Activated naive CD8-positive, alpha-beta T cell treated with anti-CD3 and anti-CD28 coated beads for 36 hours (primary cell): ENCODE measurements at places on chromosomes 16 and 17. TPM values are rescaled to one million over a fixed set of nuclear protein-coding genes. Genes with fewer than 3 reads are reported as not detected.

MSI2 gene
- total RNA-seq, result 48.0 TPM

DNA sequence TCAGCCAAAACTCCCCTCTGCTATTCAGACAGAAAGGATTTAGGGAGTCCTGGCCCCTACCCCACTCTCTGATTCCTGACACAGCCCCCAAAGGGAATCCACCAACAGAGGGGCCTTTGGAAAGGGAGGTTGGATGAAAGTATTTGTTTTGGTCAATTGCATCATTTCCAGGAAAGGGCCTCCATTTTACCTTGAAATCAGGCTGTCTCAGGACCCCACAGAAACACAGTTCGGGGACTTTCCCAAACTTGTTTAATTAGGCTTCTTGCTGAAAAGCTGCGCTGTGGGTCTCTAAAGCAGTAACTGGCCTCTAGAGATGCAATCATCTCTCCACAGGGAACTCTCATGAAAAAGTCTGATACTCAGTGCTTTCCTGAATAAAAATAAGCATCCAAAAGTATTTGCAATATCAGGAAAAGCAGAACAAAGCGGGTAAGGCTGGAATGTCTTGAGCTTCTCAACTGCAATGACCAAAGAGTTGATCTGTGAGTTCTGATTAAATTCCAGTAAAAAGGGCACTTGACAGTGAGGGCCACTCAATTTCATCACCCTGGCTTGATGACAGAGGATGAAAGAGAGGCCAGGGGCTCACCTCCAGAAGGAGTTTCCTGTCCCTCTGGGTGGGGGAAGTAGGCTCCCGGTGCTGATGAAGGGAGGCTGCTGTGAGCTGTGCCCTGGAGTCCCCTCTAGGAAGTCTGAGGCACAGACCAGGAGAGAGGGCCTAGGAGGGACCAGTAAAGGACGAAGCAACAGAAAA, 36.3 kb downstream of the LYRM9 start:
- H3K36me3 ChIP-seq, result peaks cover 5% of the 10 kb centered on the region
- DNase-seq, result no peak
- peaks cover 20% of the 10 kb centered on the region for H3K4me1 ChIP-seq
- H3K27me3 ChIP-seq, result no peaks in the 10 kb centered on the region
- H3K4me3 ChIP-seq, result no peak overlapping the region

EFTUD2 gene
- 258 TPM for total RNA-seq

GRCh38 chr17:63035695-63036094, 69.7 kb downstream of the TANC2 start:
- H3K4me1 ChIP-seq, result peaks cover 27% of the 10 kb centered on the region
- DNase-seq, result no peak
- H3K4me3 ChIP-seq, result no peak overlapping the region
- no peaks in the 10 kb centered on the region for H3K27me3 ChIP-seq

- no peak overlapping the region for H3K27ac ChIP-seq
- DNase-seq, result no peak
- H3K36me3 ChIP-seq, result no peaks in the 10 kb centered on the region
- H3K4me3 ChIP-seq, result no peak overlapping the region
- H3K27me3 ChIP-seq, result peaks cover 28% of the 10 kb centered on the region
These were observed 3.7 kb upstream of the ZDHHC1 start for GRCh38 chr16:67419931-67420330.

CDK3 gene
- total RNA-seq, result 4.9 TPM

FBXW10 gene
- not detected for total RNA-seq

- no peaks in the 10 kb centered on the region for H3K36me3 ChIP-seq
- H3K27me3 ChIP-seq, result peaks cover 4% of the 10 kb centered on the region
- no peak overlapping the region for H3K4me3 ChIP-seq
These were observed 536.7 kb upstream of the HSBP1 start for GRCh38 chr16:83271123-83271522.

DNA sequence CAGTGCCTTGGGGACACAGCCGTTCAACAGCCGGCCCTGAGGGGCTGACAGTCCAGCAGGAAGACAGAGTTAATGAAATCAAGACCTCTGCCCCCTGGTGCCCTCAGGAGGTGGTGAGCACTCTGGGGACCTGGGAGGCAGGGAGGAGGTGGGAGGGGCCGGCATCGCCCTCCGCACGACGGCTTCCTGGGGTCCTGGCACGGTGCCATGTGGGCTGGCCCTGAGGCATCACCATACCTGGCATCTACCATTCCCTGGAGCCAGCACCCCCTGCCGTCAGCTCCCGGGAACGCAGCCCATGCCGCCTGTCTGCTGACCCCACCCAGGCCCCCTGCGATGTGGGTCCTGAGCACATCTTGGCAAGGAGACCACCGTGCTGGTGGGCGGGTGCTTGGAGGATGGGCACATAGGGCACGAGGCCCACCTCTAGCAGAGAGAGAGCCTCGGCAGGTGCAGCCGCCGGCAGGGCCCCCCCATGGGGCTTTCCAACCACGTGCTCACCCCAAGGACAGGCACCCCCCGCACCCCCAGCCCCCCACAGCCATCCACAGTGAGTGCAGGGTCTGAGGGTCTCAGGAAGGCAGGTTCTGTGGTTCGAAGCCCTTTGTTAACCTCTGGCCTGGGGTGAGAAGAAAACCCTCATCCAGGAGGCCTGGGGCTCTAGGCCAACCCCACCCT, 52.5 kb downstream of the ZFPM1 start:
- H3K4me1 ChIP-seq, result no peaks in the 10 kb centered on the region
- no peak overlapping the region for H3K4me3 ChIP-seq
- peak overlapping the region; percentile 65 for H3K27ac ChIP-seq
- H3K36me3 ChIP-seq, result peaks cover 1% of the 10 kb centered on the region

ACADVL gene
- total RNA-seq, result 256 TPM

PDE6G gene
- 8.6 TPM for total RNA-seq

GRIN2A gene
- total RNA-seq, result not detected

TEX19 gene
- 0.10 TPM for total RNA-seq

KRT36 gene
- not detected for total RNA-seq

DNA sequence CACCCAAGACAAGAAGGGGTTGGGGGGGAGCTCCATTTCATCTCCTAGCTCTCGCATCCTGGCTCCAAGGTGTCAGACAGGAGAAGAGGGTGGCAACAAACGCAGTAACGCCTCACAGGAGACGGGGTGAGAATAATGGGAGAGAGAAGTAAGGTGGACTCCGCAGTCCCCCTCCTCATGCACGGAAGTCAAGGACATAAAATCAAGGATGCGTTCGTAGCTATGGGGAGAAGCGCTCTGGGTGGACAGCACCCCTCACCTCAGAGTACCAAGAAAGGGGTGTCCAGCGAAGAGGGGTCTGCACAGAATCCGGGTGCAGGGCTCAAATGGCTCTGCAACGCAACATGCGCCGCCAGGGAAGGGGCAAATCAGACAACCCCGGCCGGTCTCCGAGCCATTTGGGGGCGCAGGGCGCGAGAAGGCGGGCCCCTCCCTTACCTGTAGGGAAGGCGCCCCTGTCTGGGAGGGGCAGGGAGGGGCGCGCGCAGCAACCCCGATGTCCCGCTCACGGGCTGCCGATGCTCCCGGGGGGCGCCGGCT, 555 bp downstream of the HDAC5 start:
- peak overlapping the region; percentile 91 for H3K4me3 ChIP-seq
- H3K27me3 ChIP-seq, result no peaks in the 10 kb centered on the region
- H3K27ac ChIP-seq, result peak overlapping the region; percentile 69
- no peaks in the 10 kb centered on the region for H3K36me3 ChIP-seq
- no peak for DNase-seq

TMC6 gene
- 125 TPM for total RNA-seq

ULK2 gene
- 5.8 TPM for total RNA-seq

ITGAD gene
- not detected for total RNA-seq

DNA sequence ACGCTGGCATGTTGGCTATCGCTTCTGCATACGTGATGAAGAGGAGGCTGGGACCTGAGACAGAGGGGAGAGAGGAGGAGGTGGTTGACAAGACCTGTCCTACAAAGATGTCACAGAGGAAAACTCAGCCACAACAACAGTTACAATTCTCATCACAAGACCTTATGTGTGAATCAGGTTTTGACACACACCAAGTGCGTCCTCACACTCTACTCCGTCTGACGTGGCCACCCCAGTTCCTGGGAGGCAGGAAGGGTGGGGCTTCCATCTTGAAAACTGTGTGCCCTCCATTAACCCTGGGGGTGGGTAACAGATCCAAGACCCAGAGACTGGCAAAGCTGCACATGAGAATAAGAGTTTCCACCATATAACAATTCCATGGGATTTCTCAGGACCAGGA, 24.1 kb downstream of the SLC6A4 start:
- no peak for DNase-seq
- H3K4me3 ChIP-seq, result no peak overlapping the region
- H3K27ac ChIP-seq, result no peak overlapping the region
- H3K4me1 ChIP-seq, result peaks cover 5% of the 10 kb centered on the region
- no peaks in the 10 kb centered on the region for H3K36me3 ChIP-seq

DNA sequence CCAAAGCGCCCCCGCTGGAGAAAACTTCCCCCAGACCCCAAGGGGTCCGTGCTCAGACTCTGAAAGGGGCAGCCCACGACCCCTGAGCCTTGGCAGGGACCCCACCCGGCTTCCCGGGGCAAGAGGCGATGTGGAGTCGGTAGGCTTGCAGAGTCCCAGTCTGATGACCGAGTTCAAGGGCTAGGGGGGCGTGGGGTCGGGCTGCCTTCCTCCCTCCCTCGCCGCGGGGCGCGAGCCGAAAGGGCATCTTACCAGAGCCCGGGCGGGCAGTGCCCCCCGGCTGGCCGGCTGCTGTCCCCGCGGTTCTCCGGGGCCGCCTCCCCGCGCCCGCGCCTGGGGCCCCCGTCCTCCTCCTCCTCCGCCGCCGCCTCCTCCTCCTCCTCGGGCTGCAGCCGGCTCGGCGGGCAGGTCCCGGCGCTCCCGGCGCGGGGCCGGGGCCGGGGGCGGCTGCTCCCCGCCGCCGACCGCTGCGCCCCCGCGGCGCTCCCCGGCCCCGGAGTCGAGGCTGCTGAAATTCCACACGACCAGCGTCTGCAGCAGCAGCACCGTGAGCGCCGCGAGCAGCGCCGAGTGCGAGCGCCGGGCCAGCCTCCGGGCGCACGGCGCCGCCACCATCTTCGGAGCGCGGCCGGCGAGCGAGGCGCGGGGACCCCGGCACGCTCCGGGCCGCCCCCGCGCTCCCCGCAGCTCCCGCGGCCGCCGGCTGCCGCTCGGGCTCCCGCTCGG, 415 bp downstream of the XYLT1 start:
- H3K4me1 ChIP-seq, result peaks cover 55% of the 10 kb centered on the region
- H3K27me3 ChIP-seq, result no peaks in the 10 kb centered on the region
- DNase-seq, result peak; percentile 22
- H3K4me3 ChIP-seq, result peak overlapping the region; percentile 81
- peak overlapping the region; percentile 2 for H3K27ac ChIP-seq

HYDIN gene
- not detected for total RNA-seq

GRCh38 chr16:8905795-8906591, 23.8 kb downstream of the LITAFD start:
- H3K36me3 ChIP-seq, result peaks cover 31% of the 10 kb centered on the region
- no peak overlapping the region for H3K4me3 ChIP-seq
- H3K4me1 ChIP-seq, result peaks cover 26% of the 10 kb centered on the region
- H3K27ac ChIP-seq, result no peak overlapping the region

DNA sequence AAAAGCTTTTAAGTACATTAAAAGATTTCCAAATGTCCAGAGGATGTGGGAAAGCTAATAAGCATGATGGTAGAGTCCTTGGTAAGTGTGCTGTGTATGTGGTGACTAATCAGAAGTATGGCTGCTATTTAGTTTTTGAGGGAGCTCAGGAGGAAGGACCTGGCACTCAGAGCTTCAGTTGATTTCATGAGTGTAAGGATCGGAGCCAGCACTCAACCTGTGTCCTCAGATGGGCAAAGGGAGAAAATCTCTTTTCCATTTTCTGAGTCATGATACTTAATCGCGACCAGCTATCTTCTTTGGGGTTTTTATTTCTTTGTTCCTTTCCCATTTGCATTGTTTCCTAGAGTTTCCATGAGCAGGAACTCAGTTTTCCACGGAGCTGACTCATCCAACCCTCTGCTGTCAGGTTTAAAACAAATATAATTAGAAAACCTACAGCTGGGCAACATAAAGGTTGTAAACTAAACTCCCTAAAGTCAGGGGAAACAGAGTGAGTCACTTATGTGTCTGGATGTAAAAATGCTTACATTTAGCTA, 125.4 kb downstream of the MAP2K6 start:
- no peak overlapping the region for H3K27ac ChIP-seq
- H3K27me3 ChIP-seq, result no peaks in the 10 kb centered on the region
- H3K4me1 ChIP-seq, result peaks cover 8% of the 10 kb centered on the region

AATK gene
- 0.21 TPM for total RNA-seq

- peaks cover 33% of the 10 kb centered on the region for H3K4me1 ChIP-seq
- peak; percentile 94 for DNase-seq
- H3K4me3 ChIP-seq, result peak within 1 kb of the TSS; percentile 82
- peaks cover 12% of the 10 kb centered on the region for H3K36me3 ChIP-seq
- peak within 1 kb of the TSS; percentile 88 for H3K27ac ChIP-seq
These were observed at the start of gene CNP for GRCh38 chr17:41966463-41967140. CNP (plus strand) TSS chr17:41966795; CDS start chr17:41966885, 90 bp downstream.

DNA sequence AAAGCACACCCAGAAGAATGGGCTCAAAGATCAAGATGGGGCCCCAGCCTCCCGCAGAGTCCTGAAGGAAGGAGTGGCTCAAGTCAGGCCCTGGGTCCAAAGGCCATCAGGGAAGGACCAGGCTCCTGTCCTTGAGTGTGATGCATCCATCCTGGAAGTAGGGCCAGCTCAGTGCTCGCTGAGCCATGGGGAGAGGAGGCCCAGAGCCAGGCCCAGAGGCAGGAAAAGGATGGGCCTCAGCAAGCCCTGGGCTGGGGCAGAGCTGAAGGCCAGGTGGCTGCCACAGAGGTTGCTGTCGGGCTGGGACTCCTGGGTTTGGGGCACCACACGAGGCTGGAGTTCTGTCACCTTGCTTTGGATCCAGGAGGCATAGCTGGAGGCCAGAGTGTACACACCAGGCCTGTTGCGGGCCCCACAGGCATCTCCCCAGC, 3.7 kb downstream of the PRSS8 start:
- no peaks in the 10 kb centered on the region for H3K27me3 ChIP-seq
- H3K36me3 ChIP-seq, result peaks cover 3% of the 10 kb centered on the region
- no peak overlapping the region for H3K27ac ChIP-seq
- H3K4me1 ChIP-seq, result no peaks in the 10 kb centered on the region
- no peak overlapping the region for H3K4me3 ChIP-seq

DNA sequence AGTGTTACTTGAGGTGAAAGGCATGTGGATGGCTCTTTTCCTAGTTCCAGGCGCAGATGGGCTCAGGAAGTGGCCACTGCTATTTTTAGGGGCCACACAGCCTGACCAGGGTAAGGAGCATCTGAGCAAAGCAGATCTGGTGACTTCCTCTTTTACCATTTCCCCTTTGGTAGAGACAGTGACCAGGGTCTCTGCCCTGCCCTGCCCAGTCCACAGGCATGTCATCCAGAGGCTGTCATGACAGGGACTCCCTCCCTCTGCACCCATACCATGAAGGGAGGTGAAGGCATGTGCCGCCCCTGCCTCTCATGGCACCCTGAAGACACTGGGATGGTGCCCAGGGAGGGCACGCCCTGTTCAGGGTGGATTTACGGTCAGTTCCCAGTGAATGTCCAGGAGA, 2.2 kb downstream of the PLA2G15 start:
- no peaks in the 10 kb centered on the region for H3K27me3 ChIP-seq
- no peak overlapping the region for H3K27ac ChIP-seq
- H3K36me3 ChIP-seq, result no peaks in the 10 kb centered on the region

DNA sequence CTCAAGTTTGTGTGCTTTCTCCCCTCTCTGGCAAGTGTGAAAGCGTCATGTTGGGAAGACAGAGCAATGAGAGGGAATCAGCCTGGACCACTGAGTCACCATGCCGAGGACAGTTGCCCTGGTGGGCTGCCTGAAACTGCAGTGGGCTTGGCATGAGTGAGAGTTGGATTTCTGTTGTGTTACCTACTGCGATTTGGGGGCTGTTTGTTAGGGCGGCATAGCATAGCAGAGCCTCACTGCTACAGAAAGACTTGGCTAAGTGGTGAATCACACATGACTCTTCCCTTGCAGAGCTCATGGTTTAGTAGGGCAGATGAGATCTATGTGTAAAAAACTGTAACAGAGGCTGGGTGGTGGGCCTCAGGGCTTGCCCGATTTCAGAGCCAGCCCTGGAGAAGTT, 324.6 kb downstream of the C16orf95 start:
- peaks cover 39% of the 10 kb centered on the region for H3K27me3 ChIP-seq
- H3K4me1 ChIP-seq, result peaks cover 2% of the 10 kb centered on the region
- H3K36me3 ChIP-seq, result no peaks in the 10 kb centered on the region
- H3K27ac ChIP-seq, result no peak overlapping the region
